Islet precursor cell (in vitro differentiated cells): ENCODE measurements at places on chromosomes 2 and 18.

GRCh38 chr2:225056330-225057073, 14.2 kb upstream of the DOCK10 start:
- DNase-seq, result no peak

DNA sequence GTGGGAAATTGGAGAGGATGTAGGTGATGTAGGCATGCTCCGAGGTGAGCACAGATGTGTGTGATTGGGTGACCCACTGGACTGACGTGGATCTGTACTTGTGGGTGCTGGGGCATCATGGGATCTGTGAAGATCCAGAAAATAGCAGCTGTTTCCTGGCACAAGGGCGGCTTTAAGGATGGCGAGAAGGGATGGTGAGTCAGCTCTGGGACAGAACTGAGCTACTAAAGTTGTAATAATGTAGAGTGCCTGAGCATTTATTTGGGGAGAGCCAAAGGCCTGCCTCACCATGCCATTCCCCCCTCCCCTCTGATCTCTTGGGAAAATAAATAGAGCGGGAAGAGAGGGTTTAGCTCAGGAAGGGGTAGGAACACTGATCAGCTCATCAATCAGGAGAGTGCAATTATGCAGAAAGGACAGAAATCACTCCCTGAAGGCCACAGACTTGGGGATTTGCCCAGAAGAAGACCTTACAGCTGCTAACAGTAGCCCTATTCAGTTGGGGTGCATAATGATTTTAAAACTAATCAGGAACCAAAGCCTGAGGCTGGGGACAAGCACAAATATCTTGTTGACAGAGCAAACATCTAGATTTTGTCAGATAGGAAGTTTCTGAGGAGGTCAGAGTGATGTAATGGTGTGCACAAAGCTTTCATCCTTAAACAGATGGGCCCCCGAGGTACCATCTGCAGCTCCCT, 30.3 kb downstream of the TANC1 start:
- no peak for DNase-seq

GRCh38 chr2:26980971-26981370, 10.5 kb downstream of the MAPRE3 start:
- DNase-seq, result no peak

DNA sequence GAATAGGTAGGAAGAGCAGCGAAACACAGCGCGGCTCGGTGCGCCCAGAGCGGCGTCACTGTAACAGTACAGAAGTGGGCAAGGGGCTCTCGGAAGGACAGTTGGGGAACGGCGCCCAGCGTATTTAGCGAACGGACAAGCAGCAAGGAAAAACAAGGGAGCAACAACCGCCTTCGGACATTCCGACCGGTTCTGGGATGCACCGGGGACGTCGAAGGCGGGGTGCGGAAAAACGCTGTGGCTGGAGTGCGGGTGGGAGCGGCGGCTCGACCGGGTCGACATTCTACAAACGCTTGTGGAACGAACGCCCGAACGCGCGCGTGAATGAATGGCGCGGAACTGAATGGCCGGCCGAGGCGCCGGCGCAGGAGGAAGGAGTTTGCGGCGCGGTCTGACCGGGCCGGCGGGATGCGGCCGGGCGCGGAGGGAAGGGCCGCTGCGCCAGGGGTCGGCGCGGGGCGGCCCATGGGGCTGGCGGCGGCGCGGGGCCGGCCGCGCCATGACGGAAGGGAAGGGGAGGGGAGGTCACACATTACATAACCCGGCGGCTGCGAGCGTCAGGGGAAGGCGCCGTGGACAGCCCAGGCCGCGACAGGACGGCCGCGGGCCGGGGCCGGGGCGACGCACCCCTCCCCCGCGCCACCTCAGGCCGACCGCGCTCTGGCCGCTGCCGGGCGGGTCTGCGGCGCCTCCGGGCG, 605 bp downstream of the REV1 start:
- DNase-seq, result peak; percentile 75

DNA sequence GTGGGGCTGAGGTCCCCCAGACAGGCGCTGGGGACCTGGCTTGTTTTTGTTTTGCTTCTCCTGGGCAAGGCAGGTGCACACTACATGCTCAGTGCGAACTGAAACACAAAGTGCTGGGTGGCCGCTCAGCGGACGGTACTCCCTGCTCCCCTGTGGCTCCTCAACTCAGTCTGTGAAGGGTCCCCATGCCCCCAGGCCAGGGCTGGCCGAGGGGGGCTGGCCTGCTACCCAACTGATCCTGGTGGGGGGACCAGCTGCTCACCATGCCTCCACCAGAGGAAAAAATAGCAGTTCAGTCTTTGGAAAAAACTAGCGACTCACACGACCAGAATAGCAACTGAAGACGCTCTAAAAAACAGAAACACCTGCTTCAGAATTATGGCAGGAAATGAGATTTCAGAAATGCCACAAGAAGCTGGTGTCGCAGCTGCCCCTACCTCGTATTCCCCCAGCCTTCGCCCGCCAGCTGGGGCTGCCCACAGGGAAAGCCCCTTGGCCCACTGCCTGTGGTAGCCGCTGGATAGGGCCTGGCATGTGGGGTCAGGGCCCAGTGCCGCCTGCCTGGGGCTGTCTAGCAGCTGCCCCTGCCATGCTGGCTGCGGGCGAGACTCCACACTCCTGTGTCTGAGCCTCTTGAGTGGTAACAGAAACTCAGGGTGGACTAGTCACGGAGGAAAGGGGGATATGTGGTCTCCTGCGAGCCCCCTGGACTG, 43.7 kb downstream of the MEX3C start:
- DNase-seq, result no peak

DNA sequence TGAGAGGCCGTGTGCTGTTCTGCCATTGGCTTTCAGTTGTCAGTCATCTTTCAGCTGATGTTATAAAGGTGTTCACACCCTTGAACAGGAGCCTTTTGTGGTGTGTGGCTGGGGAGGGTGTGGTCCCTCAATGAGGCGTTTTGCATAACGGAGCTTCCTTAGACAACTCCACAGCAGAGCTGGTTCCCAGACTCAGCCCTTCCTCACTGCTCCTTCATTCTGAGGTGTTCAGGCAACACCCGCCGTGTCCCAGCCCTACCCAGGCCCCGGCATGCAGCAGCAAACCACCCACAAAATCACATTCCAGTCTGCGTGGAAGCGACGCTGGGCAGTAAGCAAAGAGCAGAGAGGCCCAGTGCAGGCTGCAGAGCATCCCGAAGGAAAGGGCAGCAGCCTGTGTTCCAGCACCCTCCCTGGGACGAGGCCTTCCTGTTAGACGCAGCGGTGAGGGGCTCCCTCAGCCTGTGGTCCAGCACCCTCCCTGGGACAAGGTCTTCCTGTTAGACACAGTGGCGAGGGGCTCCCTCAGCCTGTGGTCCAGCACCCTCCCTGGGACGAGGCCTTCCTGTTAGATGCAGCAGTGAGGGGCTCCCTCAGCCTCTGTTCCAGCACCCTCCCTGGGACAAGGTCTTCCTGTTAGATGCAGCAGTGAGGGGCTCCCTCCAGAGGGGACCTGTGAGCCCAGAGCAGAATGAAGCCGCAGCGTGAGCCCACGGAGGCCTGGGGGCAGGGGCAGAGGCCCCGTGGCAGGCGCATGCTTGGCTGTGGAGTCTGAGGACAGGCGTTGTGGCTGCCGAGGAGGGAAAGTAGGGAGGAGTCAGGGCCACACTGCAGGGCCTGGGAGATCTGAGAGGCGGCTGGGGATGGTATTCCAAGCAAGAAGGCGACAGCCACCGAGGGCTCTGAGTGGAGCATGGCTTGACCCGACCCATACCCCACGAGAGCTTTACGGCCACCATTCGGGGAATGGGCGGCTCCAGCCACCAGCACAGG, 201.8 kb upstream of the HDAC4 start:
- DNase-seq, result peak; percentile 46

DNA sequence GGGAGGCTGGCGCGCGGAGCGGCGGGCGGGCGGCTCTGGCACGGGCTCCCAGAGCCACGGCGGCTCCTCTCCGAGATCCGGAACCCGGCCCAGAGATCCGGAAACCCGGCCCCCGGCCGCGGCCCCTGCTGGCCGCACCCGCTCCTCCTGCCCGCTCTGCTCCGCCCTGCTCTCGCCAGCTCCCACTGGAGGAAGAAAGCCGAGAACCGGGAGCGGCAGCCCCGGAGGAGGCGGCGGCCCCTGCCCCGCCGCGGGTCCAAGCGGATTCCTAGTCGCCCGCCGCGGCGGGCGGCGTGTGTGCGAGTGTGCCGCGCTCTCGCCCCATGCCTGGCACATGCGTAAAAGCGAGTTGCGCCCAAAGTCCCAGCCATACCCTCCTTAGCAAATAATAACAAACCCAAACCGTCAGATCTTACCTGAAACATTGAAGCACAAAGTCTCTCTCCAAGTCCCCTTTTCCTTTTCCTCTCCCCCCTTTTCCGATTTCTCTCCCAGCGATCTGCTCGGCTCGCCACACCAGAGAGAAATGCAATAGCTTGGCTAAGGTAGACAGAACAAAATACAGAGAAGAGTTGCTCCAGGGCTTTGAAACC, 108.7 kb upstream of the KCTD1 start:
- DNase-seq, result peak; percentile 86

DNA sequence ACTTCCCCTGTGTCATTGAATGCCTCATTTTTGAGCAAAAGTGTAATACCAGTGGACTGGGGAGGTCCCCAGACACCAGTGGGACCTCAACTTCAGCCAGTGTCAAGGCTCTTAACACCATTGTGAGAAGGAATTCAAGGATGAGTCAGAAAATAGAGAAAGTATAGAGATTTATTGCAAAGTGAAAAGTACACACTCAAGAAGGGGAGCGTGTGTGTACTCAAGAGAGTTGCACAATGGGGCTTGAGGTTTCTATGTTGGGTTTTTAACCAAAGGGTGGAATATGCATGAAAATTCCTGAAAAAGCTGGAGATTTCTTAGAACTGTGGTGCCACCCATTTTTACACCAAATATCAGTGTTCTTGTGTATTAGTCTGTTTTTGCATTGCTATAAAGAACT, 81.9 kb downstream of the ADCYAP1 start:
- DNase-seq, result no peak

DNA sequence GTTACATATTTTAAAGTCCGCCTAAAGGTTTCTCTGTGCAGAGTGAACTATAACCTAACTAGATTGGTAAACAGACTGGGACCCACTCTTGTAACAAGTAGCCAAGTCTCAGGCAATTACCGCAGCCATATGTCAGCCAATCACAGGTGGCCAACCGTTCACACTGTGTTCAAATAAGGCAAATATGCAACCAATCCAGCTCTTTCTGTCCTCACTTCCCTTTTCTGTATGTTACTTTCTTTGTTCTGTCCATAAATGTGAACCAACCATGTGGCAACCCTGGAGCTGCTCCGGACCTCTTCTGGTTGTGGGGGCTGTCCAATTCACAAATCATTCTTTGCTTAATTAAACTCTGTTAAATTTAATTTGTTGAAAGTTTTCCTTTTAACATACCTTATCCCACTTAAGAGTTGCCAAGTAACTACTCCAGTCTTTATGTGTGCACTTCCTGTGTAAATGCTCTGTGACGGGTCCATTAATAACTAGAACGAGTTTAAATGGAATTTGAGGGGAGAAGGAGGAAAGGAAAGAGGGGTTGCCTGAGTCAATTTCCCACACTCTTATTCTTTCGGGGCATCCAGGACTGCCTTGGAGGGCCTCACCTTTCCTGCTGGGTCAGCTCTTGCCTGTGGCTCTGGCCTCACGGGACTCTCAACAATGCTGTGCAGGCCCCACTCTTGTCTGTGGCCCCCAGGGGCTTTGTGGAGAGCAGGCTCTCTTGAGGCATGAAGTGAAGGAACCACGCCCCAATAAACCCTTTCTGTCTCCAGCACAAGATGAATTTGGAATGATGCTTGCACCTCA, 6.6 kb upstream of the RPL37A start:
- peak; percentile 22 for DNase-seq

DNA sequence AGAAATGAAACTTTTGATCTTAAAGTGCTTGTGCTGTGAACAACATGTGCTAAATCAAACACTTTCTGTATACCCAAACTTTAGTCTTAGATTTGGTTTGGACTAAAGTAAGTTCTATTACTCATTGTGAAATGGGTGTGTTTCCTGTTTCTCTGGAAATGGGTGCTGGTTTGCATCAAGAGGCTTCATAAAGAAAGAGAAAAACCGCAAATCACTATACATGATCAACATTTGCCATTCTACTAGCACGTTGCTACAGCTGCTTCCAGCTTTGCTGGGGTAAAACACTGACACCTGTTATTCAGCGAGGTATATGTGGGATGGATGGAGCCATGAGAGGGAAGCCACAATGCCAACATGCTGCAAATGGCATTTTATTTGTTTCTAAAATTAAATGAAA, 547.0 kb upstream of the ACVR2A start:
- DNase-seq, result no peak

- no peak for DNase-seq
Measured at GRCh38 chr2:172408143-172408766, 19.1 kb upstream of the ITGA6 start.

DNA sequence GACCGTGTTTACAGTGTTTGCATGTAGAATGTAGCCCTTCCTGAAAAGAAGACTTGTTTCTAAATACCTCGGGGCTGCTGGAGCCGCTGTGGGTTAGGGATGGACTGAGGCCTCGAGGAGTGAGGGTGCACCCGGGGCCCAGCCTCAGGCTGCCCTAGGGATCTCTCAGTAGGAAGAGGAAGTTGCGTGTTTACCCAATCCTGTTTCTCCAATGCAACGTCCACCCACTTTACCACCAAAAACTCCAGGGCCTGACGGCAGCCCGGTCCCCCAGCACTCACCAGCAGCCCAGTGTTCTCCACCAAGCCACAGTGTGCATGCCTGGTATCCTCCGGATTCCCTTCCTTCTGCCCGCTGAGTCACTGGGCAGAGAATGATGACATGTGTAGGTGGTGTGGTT, 255.8 kb downstream of the GLI2 start:
- peak; percentile 39 for DNase-seq

DNA sequence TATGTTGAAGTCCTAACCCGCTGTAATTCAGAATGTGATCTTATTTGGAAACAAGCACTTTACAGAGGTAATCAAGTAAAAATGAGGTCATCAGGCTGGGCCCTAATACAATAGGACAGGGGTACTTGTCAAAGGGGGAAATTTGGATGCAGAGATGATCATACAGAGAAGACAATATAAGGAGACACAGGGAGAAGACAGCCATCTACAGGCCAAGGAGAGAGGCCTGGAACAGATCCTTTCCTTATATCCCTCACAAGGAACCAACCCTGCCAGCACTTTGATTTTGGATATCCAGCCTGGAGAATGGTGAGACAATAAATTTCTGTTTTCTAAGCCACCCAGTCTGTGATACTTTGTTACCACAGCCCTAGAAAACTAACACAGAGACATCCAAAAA, 104.3 kb downstream of the METTL4 start:
- DNase-seq, result no peak

DNA sequence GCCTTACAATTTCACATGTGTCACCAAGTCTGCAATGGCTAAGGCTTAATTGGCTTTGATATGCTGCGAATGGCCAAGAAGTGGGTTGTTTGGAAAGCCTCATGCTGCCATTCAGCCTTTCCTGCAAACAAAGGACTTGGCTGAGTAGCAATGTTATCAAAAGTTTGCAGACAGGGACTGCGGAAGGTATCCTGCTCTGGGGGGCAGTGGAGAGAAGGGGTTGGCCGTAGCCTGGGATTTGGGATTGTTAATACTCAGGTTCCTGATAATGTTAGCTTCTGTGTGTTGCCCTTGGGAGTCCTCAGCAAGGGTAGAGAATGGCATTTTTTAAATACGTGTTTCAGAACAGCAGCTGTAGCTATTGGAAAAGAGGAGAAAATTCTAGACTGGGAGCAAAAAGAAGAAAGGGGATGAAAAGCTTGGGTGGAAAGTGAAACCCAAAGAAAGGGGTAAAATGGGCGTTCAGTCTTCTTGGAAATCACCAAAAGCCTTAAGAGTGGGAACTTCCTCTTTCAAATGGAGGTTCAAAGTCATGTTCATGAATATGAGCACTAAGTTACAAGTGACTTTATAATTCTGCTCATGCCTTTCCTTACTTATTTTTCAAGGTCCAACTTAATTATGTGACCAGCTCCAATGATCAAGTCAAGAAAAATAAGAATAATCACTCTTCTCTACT, 325.1 kb downstream of the RNF144A start:
- no peak for DNase-seq
